ENCODE measurements at places on chromosomes 5 and 9.
A peak's percentile ranks its signal among the peaks of the same experiment; 100 is the strongest.

DNA sequence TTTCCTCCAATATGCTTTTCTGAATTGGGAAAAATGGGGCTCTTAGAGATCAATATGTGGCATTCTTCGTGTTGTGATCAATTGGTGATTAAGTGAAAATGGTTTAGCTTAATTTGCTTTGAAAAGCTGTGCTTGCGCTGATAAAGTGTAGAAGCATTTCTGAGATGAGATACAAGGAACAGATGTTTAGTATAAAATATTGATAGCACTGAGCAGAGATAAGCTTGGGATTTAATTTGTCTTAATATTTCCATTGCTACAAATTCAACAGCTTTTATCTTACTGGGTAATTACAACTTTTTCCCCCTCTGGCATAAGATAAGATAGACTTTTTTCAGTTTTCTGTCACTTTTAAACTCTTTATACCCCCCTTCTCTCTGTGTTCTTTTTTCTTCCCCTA is 2204.9 kb upstream of the WWC1 start:
- no peak for DNase-seq

DNA sequence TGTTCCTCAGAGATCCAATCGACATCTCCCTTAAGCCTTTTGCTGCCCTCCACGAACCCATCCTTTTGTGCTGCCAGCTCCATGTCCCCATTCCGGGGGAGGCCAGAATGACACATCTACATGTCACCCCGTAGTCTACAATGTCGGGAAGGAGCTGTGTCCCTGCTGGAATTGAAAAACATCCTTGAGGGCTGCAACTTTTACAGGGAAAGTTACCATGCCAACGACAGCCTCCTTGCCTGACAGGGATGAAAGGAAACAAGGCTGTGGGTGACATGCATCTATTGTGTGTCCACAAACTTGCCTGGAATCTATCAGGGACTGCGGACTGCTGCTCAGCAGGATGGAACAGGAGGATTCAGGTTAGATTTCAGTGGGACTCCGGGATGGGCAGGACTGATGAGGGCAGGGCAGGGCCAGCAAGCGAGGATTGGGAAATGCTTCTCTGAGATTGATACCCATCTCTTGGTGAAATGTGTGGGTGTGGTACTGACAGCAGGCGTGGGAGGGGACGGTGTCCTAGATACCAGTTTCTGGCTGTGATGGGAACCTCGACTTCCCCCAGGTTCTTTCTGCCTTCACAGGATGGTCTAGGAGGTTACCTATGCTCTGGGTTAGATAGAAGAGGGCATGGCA is 25.5 kb downstream of the EGR1 start:
- DNase-seq: no peak

GRCh38 chr9:116959809-116960208 is 272.7 kb downstream of the TRIM32 start:
- no peak for DNase-seq

DNA sequence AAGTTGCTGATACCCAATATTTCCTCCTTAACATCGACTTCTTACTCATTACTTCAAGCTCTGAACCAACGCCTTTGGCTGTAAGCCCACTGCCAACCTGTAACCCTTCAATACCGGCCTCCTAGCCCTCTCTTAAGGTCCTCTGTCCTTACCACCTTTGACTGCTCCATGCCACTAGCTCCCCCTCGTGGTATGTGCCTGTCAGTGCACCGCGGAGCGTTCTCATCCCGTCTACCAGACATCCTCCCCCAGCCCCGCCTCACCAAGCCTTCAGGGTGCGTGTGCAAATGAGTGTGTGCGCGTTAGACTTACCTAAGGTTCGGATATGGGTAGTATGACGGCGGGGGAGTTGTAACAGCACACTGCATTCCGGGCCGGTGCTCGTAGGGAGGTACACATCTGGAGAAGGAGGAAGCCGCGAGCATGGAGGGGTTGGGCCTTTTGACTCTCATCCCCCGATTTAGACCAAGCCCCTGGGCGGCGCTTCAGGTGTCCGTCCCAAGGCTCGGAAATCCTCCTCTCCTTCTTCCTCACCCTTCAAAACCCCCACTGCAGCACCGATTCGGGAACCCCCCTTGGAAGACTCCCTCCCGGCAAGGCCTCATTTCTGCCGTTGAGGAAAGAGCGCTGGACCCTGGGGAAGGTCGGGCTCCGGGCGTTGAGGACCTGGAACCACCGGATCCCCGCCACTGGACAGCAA is 2.8 kb upstream of the MYORG start:
- DNase-seq: peak; percentile 75

- no peak for DNase-seq
Observed at GRCh38 chr5:62477801-62478200, 65.2 kb downstream of the IPO11 start.

DNA sequence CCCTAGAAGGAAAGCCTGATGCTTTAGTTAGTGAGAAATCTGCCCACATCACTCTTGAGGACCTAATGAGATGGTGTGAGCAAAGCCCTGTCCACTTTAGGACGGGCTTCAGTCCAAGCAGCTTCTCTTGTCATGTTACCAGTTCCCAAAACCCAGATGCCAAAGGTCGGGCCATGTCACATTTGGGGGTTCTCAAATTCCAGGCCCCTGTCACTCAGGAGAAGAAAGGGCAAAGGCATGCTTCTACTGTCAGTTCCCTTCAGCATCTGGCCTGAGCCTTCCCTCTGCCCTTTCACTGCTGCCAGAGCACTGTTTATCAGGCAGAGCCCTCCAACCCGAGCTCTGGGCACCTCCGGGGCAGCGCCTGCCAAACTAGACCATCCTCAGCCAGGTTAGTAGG is 556.0 kb downstream of the BNC2 start:
- DNase-seq: no peak

GRCh38 chr9:129972816-129973215 is 70.2 kb downstream of the FNBP1 start:
- DNase-seq: no peak

DNA sequence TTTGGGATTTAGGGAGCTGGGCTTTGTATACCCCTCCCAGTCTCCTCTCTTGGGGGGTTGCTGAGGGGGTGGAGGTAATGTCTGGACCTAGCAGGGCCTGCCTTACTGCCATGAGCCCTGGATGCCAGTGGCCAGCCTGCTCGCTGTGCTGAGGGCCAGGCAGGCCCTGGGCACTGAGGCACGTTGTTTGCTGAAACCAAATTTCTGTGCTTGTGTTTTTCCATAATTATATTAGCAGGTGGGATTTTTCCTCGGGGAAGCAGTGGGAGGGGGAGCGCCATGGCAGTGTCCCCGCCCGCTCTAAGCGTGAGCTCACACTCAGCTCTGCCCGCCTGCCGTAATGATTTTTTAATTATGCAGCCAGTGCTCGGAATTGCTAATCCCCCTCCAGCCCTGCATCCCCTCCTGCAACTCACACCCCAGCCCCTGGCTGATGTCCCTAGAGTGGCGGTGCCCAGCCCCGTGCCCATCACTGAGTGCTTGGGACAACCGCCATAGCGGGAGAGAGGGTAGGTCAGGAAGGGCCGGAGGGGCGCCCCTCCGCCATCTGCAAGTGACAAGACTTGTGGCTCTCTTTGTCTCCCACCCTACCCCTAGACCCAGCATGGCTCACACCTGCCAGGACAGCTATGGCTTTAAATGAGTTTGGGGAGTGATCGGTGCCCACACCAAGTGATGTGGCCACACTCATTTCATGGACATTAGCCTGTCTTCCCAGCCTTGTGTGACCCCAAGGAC is 20.9 kb downstream of the CXXC5 start:
- DNase-seq: no peak

GRCh38 chr9:68742333-68742730 is 37.3 kb downstream of the PIP5K1B start:
- DNase-seq: no peak

DNA sequence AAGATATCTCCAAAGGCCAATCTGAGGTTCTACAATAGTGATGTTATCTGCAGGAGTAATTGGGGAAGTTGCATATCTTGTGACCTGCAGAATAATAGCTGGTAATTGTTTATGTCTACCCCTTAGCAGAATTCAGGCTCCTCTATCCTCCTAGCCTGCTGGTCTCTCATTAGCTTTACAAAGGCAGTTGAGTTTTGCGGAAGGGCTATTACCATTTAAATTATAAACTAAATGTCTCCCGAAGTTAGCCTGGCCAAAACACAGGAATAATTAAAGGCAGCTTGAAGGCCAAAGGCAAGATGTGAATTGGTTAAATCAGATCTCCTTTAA is 168.7 kb downstream of the TTC39B start:
- no peak for DNase-seq

- no peak for DNase-seq
Observed at GRCh38 chr9:128169492-128169891, 9.4 kb downstream of the BBLN start.

- no peak for DNase-seq
Observed at GRCh38 chr5:74194196-74194595, 446.3 kb downstream of the ENC1 start.

DNA sequence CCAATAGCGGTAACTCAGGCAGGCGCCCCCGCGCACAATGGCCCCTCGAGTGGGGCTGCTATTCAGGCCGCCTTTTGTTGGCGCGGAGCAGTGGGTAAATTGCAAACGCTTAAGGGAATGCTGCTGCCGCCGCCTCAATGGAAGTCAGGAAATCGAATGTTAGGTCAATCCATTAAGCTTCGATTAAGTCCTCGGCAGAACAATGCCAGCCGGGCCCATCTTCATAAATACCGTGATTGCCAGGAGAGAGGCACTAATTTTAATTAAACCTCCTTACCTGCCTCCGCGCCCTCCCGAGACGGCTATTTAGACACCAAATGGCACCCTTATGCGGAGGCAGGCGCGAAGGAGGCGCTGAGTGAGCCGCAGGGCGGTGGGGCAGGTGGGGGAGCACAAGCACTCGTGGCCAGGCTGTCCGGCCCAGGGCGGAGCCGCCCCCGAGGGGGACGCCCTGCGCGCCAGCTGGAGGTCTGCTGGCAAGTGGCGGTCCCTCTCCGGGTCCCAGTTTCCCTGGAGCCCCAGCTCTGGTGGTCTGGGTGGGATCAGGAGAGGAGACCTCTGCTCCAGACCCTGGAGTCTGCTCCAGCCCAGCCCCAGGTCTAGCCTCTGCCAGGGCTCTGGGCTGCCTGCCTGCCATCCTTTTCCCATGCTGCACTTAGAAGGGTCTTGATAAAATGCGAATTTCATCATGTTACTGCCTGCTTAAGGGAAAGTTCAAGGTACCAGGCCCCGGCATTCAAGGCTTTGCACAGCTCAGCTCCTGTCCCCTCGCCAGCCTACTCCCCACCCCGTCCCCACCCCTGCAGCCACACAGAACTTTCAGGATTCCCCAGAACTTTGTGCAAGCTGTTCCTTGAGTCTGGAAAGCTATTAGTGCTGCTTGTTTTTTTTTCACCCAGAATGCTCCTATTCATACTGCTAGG is 19.7 kb downstream of the NR5A1 start:
- no peak for DNase-seq

- DNase-seq: no peak
Observed at GRCh38 chr5:60699288-60699608, 718 bp downstream of the DEPDC1B start.

DNA sequence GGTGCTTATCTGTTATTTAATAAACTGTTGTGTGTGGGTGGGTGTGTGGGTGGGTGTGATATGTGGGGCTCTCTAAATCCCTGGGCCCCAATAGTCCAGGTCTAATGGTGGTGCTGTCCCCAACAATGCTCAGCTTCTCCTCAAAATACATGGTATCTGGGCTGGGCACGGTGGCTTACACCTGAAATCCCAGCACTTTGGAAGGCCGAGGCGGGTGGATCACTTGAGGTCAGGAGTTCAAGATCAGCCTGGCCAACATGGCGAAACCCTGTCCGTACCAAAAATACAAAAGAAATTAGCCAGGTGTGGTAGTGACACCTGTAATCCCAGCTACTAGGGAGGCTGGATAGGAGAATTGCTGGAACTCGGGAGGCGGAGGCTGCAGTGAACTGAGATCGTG is 4.5 kb upstream of the ORM1 start:
- DNase-seq: no peak

- DNase-seq: no peak
Observed at GRCh38 chr9:76109953-76110352, 219.5 kb downstream of the PCSK5 start.

- no peak for DNase-seq
Observed at GRCh38 chr5:23629396-23629795, 122.0 kb downstream of the PRDM9 start.

DNA sequence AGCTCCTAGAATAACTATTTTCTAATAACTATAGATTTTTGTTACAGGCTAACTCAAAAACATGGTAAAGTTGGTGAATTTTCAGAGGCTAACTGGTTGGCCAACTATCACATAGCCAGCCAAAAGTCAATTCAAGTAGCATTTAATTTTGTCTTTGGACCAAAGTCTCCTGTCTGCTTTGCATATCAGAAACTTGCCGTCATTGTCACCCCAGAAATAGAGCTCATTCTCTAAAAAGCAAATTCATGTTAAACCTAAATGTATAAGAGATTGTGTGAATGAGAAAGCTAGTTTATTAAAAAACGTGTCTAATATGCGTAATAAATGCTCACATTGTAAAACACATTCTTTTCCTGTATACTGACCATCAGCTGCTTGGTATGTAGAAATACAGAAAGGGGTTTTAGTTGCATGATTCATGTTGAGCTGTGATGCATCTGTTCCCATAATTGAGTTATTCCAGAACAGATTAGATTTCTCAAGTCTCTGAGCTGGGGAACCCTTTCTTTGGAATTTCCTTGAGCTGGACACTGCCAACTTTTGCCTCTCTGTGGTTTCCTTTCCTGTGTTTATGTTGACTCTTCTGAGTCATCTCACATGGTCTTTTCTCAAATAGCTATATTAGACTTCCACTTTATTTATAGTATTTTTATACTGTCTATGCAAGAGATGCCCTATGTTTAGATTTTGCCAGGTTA is 7.3 kb downstream of the SRFBP1 start:
- DNase-seq: peak; percentile 39

DNA sequence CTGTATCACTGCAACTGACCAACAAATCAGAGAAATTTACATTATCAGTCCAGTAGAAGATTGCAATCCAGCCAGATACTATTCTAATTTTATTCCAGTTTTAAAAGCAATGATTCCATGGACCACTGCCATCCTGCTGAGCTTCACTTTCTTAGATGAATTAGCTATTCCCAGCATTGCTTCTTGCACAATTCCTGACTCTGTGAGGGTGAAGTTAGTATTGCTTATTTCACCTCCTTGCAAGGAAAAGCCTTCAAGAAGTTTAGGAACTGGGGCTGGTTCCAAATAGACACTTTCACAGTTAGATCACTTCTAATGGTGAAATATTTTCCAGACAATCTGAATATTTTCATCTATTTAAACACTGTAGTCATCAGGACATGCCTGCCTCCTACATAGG is 338.6 kb upstream of the TNC start:
- DNase-seq: no peak

DNA sequence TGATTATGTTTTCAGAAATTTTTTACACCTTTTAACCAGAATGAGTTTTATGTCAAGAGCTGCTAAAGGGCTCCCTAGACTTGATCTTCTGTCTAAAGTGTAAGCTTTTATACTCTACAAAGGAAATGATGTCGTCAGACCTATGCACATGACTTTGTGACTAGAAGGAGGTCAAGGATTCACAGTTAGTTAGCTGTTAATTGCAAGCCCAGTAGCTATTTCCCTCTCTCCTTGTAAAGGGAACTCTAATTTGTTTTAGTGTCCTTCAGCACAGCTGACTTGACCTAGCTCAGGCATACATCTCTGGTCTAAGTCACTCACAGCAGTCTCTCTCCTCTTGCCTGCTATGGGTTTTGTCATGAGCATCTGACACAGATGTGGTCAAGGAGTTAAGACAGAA is 173.5 kb upstream of the NREP start:
- no peak for DNase-seq

GRCh38 chr9:87422999-87423398 is 74.7 kb upstream of the DAPK1 start:
- DNase-seq: no peak

GRCh38 chr5:31361234-31361633 is 167.7 kb downstream of the CDH6 start:
- peak; percentile 74 for DNase-seq
